Esophagus muscularis mucosa (tissue), 4 donors: ENCODE measurements at places on chromosomes 16 and 17. TPM values are rescaled to one million over a fixed set of nuclear protein-coding genes. Genes with fewer than 3 reads are reported as not detected.

FBF1 gene
- 11.2 TPM for total RNA-seq

DNA sequence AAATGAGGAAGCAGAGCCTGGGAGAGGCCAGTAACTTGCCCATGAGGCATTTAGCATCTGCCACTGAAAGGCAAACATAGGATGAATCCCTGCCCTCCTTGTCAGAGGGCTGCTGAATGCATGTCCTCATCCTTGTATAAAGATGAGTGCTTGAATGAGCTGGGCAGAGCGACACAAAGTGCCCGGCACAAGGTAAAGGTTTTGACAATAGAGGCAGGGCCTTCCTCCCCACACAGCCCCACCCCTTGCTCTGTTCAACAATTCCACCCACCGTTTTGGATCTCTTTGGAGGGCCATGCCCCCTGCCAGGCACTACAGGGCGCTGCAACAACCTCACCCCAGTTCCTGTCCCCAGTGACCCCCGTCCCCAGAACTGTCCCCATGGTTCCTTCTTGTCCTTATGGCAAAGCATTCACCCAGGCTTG, 1.4 kb upstream of the KRT19 start:
- DNase-seq = no peak

- DNase-seq = no peak
Observed at GRCh38 chr16:58455750-58456149, 44.2 kb upstream of the NDRG4 start.

DNA sequence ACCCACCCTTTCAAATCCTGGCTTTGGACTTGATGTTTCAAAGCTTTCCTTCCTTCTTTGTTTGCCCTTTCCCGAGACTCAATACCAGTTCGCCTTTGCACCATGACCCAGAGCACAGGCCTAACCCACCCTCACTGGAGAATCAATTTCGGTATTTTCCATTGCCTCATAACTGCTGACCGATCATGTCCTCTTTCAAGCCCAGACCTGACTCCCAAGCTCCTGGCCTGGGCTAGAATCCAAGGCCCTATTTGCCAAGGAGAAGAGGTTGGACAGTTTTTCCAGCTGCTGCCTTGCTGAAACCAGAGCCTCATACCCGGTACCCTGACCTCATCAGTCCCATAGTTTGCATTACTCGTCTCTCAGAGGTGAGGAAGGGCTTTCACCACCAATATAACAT, 35.3 kb upstream of the HELZ start:
- DNase-seq = no peak

RNF43 gene
- total RNA-seq = under 0.01 TPM

DNA sequence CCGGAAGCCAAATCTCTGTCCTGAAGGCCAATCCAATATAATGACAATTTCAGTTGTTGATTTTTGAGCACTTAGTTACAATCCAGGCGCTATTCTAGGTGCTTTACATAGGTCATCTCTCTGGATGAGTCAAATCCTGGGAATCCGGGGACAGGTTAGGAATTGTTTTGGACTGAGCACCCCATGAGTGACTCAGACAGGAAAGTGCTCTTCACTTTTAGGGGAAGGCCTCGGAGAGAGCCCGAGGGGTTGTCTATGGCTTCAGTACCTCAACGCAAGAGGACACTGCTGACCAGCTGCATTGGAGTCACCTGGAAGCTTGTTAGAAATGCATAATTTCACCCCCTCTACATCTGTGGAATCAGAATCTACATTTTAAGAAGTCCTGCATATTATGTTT, 108.8 kb downstream of the IRX5 start:
- DNase-seq = no peak

GRCh38 chr16:28110479-28110878, 47.0 kb upstream of the GSG1L start:
- DNase-seq = no peak

DNA sequence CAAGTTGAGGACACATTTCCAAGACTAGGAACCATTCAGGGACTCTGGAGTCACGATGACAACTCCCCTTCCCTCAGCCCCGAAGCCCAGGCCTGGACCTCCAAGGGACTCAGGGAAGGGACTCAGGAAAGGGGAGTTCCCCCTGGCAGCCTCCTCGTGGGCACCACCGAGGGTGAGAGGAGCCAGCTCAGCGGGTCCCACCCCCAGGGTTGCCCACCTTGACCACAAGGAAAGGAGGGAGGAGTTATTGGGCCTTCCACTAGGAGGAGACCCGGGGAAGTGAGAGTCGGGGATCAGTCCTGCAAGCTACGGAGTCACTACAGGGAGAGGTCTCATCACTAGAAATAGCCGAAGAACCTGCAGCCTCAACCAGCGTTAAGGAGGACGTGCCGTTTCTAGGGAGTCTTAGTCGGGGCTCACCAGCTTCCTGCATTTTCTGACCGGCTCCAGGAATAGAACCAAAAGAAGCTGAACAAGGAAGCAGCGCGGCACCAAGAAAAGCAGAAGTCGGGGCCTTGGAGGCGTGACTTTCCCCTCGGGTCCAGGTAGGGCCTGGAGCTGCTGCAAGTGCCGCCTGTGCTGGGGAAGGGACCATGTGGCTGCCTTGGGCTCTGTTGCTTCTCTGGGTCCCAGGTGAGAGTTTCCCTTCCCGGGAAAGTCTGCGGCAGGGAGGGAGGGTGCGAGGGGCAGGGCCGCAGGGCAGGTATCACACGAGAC, at the start of gene CD300A:
CD300A (plus strand) TSS at position 524 of the 717 bp plus-strand sequence; CDS start at position 594, 70 bp downstream.
- DNase-seq = no peak

DNA sequence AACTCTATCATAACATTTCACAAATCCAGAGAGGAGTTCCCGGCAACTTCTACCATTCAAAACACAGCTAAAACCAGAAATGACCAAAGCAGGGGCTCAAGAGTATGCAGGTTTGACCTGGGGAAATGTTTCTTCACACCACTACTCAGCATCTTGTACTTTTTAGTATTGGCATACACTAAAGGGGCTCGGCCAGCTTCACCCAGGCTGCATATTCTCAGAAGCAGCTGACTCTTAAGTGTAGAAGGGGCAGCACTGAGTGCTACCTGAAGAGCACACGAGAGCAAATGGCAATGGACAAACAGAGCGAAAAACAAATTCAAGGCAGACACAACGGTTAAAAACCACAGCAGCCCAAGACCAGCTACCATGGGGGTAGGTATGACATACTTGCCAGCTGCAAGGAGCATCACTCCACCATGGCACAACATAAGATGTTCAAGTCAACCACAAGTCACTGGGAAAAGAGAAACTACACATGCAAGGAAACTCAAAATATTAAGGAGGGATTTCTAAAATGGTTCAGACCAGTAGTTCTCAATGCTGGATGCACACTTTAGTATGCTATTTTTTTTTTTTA, 34.4 kb downstream of the N4BP1 start:
- DNase-seq = no peak

DNA sequence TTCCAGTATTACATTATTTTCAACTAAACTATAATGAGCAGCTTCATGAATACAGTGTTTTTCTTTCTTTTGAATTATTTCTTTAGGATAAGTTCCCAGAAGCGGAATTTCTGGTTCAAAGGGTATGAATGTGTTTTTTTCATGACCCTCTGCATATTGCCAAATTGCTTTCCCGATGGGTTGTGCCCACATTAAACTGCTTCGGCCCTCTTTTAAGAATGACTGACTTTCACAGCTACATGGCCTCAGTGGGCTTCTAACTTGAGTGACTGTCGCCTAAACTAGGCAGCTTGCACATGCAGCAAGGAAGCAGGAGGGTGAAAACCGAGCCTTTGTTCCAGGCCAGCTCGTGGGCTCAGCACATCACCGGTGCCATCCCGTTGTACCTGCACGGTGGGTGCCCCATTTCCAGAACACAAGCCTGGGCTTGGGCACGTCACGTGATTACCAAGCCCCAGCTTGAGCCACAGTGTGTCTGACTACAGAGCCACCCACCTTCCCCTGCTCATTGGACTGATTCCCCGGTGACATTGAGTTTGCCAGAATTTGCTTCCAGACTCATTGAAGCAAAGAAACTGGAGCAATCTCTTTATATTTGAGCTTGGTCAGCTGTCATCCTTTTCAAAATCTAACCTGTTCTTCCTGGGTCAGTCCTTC, 112.8 kb downstream of the CLEC16A start:
- DNase-seq = no peak

DNA sequence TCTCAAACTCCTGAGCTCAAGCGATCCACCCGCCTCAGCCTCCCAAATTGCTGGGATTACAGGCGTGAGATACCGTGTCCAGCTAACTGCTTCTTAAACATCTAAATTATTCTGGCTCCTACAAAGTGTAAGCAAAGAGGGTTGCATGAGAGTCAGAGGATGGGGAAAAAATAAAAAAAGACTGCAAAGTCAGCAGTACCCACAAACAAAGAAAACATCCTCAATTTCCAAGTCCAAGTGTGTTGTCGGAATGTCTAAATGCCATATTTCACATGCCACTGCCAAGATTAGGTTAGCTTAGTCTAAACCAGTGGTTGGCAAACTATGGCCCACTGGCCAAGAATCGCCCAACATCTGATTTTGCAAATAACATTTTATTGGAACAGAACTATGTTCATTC, 13.0 kb upstream of the PHLPP2 start:
- DNase-seq = no peak

DNA sequence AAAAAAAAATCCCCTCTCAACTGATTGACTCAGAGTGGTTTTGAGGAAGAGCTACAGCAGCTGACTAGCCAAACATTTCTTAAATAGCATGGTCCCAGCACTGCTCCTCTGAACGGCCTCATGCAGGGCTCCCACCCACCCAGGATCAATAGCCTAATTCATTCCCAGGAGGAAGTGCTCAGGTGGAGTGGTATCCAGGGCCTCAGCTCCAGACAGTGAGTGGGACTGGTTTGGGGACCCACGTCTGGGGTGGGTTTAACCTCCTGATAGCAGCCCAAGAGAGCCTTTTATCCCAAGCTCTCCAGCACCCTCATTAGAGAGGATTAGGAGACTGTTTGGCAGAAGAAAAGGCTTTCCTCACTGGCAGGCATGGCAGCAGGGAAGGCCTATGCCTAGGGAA, 68.5 kb upstream of the CDH5 start:
- no peak for DNase-seq
